ENCODE measurements at places on chromosomes 7 and 10.

GRCh38 chr7:137667633-137668387 lies 179.0 kb downstream of the DGKI start:
- no peak for DNase-seq

DNA sequence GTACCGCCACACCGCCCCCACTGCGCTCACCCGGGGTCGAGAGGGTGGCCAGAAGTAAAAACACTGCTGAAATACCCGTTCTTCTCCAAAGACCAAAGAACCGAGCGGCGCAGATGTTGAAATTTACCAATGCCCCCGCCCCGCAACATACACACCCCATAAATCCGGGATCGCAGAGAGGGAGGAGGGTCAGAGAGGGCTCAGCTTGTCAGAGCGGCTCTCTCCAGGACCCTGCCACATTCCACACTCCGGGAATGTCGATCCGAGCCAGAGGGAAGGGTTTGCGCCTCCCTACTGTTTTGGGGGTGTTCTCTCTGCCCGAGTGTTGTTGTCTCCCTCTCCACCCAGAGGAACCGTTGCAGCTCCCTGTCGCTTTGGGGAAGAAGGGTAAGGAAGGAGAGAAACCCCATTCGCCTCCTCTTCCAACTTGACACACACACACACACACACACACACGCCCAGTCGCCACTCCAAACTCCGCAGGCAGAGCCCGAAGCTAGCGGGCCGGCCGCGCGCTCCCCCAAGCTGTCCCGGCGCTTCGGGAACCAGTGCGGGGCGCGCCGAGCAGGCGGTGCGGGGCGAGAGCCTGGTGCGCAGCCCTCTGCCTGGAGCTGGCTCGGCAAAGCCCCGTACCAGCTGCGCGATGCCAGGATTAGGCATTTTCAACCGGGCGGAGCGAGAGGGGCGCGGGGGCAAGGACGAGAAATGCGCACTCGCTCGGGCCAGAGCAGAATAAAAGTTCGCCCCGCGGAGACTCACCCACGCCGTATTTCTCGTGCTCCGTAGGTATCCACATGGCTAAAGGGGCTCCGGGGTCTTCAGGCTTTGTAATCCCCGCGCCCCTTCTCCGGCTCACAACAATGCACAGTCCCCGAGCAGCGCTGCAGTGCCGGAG lies 609 bp downstream of the DOCK4 start:
- no peak for DNase-seq

DNA sequence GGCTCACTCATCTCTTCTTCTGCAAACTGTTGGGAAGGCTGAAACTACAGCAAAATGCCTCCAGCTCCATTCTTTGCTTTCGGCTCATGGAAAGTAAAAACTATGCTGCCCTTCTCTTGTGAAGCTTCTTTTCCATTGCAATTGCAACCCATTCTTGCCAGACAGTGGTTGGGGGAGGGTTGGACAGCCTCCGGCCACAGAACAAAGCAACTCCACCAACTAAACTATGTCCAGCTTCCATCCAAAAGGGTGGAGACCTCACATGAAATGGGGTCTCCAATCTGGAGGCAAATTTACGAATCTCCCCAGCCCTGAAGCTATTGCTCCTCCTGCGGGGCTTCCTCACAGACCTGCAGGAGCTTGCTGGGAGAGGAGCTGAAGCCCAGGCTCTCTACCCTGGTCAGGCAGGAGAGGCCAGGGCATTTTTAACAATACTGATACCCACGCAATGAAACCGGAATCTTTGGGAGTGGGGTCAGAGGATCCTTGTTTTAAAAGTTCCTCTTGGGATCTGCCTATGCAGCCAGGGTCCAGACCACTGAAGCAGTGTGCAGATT lies 549 bp downstream of the GPNMB start:
- no peak for DNase-seq

DNA sequence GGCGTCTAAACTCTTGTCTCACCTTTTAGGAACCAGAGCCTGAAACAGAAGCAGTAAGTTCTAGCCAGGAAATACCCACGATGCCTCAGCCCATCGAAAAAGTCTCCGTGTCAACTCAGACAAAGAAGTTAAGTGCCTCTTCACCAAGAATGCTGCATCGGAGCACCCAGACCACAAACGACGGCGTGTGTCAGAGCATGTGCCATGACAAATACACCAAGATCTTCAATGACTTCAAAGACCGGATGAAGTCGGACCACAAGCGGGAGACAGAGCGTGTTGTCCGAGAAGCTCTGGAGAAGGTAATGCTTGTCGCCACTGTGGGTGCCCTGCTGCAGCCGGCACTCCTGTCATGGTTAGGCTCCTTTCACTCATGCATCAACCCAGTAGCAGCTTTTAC lies 113.1 kb downstream of the ZMYND11 start:
- DNase-seq: no peak

DNA sequence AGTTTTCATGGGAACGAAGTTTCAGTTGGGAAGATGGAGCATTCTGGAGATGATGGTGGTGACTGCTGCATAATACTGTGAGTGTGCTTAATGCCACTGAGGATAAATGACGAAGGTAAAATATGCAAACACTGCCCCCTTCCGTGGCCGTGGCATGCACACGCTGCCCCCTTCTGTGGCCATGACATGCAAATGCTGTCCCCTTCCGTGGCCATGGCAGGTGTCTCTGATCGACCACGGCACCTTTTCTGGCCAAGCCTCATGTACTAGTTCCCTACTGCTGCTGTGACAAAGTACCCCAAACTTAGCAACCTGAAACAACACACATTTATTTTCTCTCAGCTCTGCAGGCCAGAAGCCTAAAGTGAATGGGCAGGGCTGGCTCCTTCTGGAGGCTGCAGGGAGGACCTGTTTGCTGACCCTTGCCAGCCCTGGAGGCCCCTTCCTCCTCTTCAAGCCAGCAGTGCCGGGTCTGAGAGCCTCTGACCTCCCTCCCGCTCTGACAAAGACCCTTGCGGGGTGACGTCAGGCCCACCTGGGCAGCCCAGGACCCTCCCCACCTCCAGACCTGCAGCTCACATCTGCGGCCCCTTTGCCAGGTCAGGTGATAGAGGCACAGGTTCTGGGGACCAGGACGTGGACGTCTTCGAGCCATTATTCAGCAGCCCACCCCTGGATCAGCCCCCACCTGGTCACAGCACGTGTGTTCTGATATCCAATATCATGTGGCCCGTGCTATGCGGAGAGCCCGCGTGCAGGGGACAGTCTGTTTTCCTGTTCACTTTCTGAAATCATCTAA lies 82.0 kb downstream of the MICALL2 start:
- DNase-seq: no peak

GRCh38 chr7:37216156-37216852 lies 232.4 kb downstream of the ELMO1 start:
- no peak for DNase-seq

DNA sequence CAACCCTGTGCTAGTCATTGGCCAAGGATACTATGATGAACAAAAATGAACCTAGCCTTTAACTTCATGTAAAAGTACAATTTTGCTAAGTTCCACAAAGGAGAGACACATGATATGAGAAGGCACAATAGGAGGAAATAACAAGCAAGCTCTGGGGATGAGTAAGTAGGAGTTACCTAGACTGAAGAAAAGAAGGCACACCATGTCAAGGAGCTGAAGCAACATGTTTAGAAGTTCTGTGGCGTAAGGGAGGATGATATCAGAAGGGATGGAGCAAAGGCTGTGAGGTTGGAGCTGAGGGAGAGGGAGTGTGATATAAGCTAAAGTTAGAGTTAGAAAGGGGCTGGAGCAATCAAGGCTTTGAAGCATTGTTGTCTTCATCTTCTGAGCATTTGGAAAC lies 25.6 kb downstream of the KIFBP start:
- DNase-seq: no peak

- DNase-seq: no peak
These were observed 56.2 kb downstream of the UBE3C start for GRCh38 chr7:157194948-157195347.

DNA sequence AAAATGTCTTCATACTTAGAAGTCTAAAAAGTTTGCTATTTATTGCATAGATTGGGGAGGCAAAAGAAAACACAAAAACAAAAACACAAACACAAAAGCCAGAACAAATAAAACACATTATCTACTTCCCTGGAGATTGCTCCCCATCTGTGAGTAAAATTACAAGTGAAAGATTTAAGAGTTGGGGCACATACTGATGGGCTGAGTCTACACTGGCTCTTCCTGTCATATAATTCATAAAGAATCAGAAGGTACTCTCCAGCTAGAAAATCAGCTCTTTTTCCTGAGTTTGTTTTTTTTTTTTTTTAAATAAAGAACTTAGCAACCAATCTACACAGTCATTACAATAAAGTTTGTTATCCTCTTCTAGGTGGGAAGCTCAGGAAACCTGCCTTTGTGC lies 192.4 kb upstream of the LRRN3 start:
- DNase-seq: no peak

DNA sequence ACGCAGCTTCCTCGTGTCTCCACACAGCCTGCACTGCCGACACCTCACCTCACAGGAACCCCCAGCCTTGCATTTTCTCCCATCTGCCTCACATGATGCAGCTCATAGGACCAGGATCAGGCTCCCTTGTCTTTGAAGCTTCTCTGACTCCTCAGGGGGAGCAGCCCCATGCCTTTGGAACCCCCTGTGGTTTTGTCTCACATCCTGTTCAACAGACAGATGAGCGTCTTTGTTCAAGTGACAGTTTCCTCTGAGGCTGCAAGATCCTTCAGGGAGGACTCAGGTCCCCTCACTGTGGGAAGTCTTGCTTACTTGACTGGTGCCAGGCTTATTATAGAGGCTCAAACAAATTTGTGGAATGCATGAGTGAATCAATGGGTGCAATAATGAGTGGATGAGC lies 667.1 kb downstream of the INHBA start:
- no peak for DNase-seq

DNA sequence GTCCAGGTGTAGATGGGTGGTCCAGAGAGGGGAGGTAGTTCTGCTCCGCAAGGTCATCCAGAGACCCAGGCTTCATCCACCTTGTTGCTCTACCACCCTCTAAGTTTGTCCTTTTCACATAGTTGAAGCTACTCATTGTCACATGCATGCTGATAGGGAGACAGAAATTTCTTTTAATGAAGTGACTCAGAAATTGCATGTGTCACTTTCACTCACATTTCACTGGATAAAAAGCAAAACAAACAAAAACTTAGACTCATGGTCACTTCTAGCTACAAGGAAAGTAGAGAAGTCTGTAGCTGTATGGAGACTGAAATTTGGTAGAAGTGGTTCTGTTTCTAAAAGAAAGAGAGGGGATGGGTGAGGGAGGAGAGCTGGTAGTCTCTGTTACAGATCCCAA lies 161.9 kb downstream of the SORCS3 start:
- no peak for DNase-seq

GRCh38 chr10:93436591-93437085 lies 45.5 kb downstream of the MYOF start:
- no peak for DNase-seq

GRCh38 chr10:90530521-90530920 lies 327.3 kb downstream of the HTR7 start:
- DNase-seq: no peak

DNA sequence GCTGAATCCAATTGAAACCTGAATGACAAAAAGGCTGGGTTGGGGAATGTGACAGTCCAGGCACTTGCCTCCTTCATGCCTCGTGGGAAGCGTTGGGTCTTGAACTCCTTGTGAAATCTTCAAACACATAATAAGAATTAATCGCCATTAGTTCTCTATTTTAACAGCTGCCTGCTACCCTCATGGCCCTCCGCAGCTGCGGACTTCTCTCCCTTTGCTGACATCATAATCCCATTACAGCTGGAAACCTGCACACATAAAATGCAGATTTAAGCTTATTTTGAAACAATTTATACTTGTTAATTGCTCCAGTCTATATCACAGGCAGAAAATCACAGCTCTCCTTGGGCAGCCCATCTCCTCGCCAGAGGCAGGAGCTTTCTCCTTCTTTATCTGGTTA lies 403.0 kb upstream of the MKI67 start:
- no peak for DNase-seq

DNA sequence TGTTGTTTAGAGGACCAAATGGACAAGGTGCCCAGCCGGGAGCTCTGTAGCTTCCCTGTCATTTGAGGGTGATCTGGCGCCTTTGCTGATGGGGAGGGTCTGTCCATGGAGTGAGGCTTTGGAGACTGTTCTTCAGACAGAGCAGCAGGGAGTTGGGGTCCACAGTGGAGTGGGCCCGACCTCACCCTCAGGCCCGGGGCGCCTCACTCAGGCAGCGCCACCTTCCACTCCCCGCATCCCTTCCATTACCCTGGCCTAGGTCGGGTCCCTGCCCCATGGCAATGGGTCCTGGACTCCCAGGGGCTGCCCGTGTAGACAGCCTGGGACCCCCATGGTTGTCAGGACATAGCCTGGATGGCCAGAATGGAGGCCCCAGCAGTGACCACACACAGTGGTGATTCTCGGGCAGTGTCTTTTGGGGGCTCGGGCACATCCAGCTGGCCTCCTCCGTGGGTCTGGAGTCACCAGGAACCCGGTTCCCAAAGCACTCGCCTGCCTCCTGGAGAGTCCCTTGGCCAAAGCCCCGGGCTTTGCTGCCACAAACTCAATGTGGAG lies 38.5 kb downstream of the TCERG1L start:
- DNase-seq: no peak

- DNase-seq: no peak
These were observed 42.3 kb downstream of the MINPP1 start for GRCh38 chr10:87546971-87547413.

DNA sequence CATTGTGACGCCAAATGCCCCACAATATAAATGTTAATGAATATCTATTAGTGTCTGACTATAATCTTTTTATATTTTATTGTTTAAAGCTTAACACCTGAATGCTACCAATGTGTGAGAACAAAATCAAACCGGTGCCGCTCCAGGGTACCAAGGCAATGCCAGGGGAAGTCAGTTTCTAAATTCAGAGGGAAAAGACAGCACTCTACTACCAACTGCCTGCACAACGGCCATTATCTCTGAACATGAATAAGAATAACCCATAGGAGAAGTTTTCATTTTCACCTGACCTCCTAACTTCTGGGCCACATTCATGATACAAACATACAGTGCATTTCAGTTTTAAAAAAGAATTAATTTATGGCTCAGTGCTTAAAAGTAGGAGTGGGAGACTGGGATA lies 21.7 kb downstream of the USP6NL start:
- no peak for DNase-seq
